ENCODE measurements at places on chromosomes 3 and 15.

GRCh38 chr3:27528791-27529190 is 44.6 kb upstream of the SLC4A7 start:
- DNase-seq: no peak

GRCh38 chr3:71629289-71629688 is 45.8 kb upstream of the FOXP1 start:
- DNase-seq: no peak

- DNase-seq: peak; percentile 48
Measured at GRCh38 chr3:11554236-11554610, 89.5 kb downstream of the VGLL4 start.

DNA sequence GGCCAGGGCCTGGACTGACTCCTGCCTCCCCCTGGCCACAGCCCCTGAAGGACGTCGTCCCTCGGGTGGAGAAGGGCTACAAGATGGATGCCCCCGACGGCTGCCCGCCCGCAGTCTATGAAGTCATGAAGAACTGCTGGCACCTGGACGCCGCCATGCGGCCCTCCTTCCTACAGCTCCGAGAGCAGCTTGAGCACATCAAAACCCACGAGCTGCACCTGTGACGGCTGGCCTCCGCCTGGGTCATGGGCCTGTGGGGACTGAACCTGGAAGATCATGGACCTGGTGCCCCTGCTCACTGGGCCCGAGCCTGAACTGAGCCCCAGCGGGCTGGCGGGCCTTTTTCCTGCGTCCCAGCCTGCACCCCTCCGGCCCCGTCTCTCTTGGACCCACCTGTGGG is 10.3 kb upstream of the LMAN1L start:
- DNase-seq: peak; percentile 56

DNA sequence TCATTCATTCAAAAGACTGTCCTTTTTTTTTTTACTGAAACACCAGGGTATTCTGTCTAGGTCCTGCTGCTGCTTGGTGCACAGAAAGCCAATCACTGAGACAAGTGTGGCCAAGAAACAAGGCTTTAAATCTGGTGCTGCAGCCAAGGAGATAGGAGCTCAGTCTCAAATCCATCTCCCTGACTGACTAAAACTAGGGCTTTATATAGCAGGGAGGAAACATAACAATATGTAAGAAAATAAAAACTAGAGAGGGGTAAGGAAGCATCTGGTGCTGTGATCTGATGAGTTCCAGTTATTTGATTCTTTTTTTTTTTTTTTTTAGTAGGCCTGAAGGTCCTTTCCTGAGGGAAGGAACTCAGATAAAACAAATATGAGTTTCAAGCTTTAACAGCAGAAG is 139.8 kb downstream of the ATG7 start:
- no peak for DNase-seq

- DNase-seq: no peak
Measured at GRCh38 chr3:150094150-150094933, 123.6 kb upstream of the PFN2 start.

DNA sequence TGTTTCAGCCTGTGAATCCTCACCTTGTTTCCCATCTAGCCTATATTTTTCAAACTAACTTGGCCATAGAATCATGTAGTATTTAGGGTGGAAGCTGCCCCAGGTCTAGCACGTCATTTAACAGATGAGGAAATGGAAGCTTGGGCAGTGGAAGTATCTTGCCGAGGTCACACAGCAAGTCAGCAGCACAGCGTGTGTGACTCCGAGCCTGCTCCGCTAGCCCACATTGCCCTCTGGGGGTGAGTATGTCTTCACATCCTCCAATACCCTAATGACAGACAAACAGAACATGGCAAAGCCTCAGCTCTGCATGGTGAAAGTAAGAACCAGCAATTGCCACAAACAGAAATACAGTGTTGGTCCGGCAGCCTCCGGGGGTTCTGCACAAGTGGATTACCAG is 2.2 kb upstream of the CCR5 start:
- peak; percentile 88 for DNase-seq

DNA sequence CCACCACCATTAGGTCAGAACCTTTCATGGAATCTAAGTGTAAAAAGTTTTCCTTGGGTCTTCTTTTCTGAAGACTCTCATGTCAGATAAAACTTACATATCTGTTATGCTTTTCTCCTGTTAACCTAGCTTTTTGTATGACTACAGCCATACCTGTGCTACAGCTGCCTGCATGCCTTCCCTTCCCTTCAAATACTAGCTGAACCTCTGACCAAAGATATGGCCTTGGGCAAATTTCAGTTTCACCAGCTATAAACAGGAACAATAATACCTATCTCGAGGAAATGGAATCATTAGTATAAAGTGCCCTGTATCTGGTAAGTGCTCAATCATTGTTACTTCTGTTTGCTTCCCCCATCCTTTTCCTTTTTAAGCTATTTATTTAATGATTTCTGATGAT is 25.0 kb downstream of the GLB1 start:
- DNase-seq: no peak

GRCh38 chr3:141493184-141493583 is 6.4 kb downstream of the RASA2 start:
- no peak for DNase-seq

DNA sequence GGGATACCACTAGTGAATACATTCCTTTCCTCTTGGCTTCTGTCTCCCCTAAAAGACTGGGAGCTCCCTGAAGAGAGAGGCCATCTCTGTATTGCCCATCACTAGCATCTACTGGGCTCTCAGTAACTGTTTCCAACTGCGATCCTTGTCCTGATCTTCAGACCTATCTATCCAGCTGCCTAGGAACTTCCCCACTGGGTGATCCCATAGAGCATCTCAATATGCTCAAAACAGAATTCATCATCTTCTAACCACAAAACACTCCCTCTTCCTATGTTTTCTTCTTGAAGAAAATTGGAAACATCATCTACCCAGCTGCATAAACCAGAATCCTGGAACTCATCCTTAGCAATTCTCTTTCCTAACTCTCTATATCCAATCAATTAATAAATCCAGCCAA is 54.6 kb downstream of the PLD1 start:
- no peak for DNase-seq

DNA sequence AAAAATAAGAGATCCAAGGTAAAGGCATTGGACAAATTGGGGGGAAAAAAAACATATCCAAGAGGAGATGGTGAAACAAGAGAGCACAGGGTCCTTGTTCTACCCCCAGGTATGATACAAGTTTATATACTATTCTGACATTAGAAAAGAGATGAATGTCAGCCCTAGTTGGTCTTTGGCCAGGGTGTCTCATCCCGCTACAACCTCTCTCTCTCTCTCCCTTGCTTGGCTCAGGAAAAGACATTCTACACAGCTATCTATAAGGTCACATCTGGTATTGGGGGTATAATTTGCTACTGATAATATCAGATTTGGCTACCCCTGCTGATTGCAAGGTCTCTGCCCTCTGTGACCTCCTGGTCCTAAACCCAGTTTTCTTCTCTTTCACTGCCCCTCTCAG is 117.2 kb downstream of the GOLIM4 start:
- DNase-seq: no peak

DNA sequence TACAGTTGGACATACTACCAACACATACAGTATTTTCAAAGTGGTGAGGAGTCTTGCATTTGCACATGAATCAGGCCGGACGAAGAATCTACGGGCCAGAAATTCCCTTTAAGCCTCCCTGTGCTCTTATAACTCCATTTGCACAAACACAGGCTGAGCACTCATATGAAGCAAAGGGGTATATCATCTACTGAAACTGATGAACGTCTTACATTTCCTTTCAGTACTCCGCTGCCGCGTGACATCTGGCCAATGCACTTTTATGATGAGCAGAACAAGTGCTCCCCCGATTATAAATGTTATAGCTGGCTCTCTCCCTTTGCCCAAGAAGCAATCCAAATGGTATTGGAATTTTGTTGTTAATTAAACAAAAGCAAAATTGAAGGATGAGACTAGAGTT is 110.3 kb upstream of the ICE2 start:
- DNase-seq: no peak

DNA sequence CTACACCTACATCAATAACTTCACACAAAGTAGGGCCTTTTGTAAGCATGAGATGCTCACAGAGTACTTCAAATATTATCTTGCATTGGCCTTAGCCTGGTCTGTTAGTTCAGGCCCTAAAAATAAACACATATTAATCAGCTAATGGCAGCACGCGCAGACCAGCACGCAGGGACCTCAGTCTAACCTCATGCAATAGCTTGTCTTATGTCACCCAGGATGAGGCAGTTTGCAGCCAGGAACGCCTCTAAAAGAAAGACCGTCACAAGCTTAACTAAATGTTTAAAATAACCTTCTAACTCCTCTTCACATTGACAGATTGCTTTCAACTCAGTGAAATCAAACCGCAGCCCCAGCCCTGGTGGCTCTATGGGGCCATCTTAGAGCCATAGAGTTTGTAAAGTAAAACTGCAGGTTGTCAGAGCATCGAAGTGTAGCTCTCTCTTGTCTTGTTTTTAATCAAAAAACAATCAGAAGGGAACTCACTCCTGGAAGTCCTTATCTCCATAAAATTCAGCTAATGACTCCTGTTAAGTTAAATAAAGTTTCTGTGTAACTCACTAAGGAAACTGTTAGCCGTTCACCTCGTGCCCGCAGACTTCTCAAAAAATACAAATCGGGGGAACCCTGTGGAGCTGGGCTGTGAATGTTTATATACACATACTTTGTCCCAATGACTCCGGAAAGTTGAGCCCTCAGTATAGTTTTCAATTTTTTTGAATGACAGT is 212.6 kb downstream of the CDIN1 start:
- DNase-seq: no peak

DNA sequence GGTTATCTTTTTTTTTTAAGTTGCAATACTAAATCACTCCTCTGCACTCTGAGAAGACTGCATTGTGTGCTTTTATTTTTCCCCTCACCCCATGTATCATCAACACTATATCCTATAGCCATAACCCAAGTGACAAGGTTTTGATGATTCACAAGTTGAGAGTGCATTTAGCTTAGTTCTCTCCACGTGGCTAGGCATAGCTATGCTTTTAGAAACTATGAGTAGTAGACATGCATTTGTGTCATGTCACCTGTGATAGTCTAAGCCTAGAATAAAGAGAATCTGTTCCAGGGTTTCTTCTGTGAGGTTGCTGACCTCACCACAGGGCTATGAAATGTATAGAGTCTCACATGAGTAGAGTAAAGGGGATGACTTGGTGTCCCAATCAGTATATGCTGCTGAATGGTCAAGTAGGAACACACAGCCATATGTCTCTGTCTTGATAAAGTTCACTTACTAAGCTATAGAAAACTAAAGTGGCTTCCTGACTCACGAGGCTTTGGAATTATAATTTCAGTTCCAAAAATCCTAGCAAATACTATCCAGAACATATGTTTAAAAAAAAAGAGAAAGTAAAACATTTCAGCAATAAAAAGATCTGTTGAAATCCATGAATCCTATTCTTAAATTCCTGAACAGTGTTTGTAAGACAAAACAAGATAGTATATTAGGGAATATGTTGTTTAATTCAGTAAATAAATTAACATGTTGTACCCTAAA is 206.3 kb downstream of the LSAMP start:
- DNase-seq: no peak

DNA sequence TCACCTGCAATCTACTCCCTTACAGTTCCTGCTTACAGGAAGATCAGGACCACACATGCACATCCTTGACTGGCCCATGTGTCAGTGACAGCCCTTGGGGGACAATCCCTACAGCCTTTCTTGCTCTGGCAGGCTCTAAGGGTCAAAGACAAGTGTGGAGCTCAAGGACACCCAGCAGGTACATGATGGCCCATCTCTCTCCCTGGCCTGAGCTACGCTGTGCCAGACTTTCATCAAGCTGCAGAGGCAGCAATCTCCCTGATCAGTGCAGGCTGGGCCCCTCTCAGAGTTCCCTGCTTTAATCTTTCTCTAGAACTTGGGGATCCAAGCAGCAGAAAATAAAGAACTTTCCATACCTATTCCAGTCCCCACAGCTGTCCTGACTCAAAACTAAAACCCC is 2.6 kb downstream of the SEMA7A start:
- DNase-seq: no peak

- DNase-seq: peak; percentile 80
Measured at GRCh38 chr3:45560281-45560971, 34.1 kb upstream of the LIMD1 start.

DNA sequence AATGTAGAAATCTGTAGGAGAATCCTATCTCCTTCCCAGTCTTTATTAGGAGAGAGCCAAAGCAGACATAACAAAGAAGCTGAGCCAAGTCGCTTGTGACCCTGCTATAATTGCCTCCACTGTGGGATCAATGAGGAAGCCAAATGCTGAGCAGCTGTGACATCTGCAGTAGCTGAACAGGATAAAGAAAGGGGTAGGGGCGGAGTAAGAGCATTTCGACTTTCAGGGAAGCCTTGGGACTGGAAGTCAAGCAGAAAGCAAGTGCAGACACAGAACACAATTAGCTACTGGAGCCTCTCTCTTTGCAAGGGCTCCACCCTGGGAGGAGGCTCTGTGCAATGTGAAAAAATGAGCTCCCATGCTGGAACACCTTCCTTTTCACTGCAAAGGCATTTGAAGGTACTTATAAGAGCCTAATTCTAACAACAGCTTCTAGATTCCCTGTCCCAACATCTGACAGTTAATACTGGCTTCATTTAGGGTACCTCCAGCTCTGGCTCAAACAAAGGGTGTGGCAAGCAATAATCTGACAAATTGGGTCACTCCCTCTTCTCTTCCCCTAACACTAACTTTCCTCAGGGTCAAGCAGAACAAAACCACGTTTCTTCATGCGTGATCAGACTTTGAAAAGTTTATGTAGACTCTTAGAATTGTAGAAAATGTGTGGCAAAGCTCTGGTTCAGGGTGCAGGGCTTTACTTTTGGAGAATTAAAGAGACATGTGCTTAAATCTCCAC is 166.4 kb downstream of the CADPS start:
- DNase-seq: no peak

DNA sequence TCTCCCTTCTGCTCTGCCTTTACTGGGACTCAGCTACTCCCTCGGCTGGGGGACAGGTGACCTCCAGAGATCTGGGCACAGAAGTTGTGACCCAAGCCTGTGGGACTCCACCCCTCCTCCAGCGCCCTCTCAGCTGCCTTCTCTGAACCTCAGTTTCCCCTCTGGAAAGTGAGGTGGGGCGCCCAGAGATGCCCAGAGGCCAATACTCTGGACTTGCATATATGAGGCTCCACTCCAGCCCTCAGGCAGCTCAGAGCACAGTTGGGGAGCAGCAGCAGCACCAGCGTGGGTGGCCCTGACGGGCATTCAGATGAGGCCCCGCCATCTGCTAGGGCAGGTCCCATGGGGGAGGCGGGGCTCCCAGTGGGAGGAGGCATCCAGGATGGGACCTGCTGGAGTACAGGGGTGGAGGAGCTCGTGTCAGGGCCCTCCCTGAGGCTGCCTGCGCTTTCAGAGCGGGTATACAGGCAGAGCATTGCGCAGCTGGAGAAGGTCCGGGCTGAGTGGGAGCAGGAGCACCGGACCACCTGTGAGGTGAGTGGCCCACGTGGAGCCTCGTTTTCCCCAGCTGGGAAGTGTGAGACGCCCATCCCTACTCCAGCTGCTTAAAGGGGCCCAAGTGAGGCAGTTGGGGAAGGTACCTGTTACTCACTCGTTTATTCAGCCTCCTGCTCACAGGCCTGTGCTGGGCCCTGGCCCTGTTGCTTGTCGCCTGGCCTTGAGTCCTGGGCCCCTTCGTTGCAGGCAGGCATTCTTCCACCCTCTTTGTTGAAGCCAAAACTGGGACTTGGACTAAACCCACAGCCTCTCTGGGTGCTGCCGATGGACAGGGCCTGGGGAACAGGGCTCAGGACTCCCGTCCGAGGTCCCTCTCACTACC is 35.4 kb downstream of the PSTPIP1 start:
- peak; percentile 74 for DNase-seq

- DNase-seq: no peak
Measured at GRCh38 chr3:135325096-135325495, 530.0 kb downstream of the EPHB1 start.

- DNase-seq: no peak
Measured at GRCh38 chr3:12838179-12838965, 3.0 kb downstream of the RPL32 start.
